HCT116 (cell line): ENCODE measurements at places on chromosomes 7 and 10. TPM values are rescaled to one million over a fixed set of nuclear protein-coding genes. Genes with fewer than 3 reads are reported as not detected.

DNA sequence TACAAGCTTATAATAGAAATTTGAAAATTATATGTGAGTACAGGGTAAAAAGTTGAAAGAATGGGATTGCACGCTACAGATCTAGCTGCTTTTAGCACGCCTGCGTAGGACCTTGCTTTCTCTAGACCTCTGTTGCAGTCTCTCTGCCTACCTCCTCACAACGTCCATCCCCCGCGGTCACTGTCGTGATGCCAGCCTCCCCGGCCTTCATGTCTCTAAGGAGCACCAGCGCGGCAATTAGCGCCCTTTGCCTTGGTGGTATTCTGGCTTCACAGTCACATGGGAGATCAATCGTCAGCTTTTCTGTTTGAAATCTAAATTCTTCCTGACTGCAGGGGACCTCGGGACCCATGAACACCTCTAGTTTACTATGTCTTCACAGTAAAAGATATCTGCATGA is 131.3 kb downstream of the EGFR start:
- DNase-seq: no peak

DNA sequence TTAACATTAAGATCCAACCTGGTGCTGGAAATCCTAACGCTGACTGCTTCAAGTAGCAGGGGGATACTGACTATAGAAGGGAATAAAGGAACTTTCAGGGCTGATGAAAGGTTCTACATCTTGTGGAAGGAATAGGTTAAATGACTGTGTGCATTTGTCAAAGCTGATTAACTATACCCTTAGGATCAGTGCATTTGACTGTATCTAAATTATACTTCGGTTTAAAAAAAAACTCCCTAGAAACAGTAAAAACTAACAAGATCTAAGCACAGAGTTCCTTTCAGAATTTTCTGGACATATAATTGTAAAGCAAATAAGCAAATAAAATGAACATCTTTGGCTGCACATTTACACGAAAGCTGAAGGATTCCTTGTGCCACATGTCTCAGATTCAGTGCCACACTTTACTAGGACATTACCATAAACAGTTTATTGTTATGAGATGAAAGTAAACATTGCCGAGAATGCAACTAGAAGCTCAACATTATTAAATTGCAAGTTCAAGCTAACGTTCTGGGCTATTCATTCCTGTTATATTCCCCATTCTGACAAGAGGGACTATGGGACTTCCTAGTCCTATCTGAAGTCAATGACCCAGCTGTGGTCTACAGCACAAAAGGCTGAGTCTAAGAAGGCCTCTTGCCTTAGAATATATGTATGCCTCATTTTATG is 20.7 kb downstream of the ANK3 start:
- no peak for DNase-seq

GRCh38 chr7:39529582-39529981 is 36.6 kb upstream of the YAE1 start:
- no peak for DNase-seq

DNA sequence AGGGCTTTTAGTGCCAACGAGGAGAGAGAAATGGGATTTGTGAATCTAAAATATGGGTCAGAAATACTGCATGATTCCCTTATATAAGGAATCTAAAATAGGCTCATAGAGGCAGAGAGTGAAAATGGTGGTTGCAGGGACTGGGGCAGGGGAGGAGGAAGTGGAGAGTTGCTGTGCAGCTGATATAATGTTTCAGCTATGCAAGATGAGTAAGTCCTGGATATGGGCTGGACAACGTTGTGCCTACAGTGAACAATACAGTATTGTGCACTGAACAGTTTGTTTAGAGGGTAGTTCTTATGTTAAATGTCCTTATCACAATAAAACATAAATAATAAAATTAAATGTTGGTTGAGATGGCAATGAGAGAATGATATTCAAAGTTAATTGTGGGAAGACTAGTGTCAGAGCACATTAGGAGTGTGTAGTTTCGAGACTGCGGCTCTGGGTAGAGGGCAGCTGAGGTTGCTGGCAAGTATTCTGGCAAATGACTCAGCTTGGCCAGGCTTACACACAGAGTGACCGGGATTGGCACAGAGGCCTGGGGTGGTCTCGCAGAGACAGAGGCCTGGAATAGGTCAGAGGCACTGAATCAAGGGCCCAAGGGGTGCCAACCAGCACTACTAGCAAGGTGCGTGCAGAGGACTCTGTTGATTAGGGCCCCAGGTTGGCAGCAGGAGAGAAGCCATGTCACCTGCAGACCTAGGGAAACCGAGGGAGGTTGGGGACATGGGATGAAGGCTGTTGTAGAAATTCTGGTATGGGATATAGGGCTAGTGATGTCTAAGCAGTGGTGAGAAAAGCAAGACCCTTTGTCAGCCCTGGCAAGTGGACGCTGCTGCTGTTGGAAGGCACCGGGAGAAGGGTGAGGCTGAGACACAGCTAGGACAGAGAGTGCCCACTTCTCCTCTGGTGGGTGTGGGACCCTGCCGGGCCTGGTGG is 2.8 kb upstream of the DEPP1 start:
- DNase-seq: peak; percentile 73

Gene ATG9B
- total RNA-seq: 2.1 TPM

Gene TMEM176A
- not detected for total RNA-seq

Gene TMEM176B
- 0.42 TPM for total RNA-seq

Gene DPP6
- not detected for total RNA-seq
